ENCODE measurements at places on chromosomes 16 and 17. TPM values are rescaled to one million over a fixed set of nuclear protein-coding genes. Genes with fewer than 3 reads are reported as not detected.
A peak's percentile ranks its signal among the peaks of the same experiment; 100 is the strongest.

Gene DPEP2NB
- total RNA-seq: not detected

GRCh38 chr17:45267436-45268055, 5.7 kb upstream of the SPATA32 start:
- DNase-seq: no peak

GRCh38 chr17:73785958-73786743, 141.9 kb upstream of the SDK2 start:
- no peak for DNase-seq

- DNase-seq: no peak
Observed at GRCh38 chr16:31479751-31480150, 3.2 kb upstream of the SLC5A2 start.

DNA sequence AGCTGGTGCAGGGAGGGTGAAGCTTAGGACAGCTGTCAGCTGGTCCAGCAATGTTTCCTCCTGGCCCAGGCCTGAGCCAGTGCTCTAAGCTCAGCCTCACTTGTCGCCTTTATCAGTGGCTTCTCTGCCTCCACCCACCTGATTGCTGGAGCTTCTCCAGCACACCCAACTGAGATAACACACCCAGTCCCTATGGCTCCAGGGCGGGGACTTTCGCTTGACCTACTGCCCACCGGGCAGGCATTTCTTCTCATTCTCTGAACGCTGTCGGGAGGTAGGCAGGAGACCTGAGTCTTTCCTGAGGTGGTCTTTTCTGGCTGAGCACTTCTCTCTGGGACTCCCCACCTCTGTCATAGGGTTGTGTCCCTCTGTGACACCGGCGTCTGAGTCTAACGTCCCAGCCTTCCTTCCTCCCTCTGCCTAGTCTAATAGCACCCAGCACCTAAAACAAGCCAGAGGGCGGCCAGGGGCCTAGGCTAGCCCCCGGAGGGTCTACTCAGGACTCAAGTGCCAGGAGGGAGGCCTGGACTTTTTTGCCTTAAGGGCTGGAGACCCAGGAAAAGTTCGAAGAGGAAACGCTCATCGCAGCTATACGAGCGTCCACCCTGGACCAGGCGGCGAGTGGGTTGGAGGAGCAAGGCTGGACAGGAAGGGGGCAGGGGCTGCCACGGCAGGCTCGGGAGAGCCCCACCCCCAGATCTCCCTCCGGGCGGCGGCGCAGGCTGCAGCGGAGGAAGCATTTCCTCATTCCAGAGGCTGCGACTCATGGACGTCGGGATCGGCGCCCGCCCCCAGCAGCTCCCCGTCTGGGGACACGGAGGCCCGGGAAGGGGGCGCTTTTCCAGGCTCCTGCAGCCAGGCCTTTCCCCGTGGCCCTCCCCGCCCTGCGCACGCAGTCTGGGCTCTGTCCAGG, 756 bp downstream of the TAX1BP3 start:
- peak; percentile 97 for DNase-seq

GRCh38 chr17:1058423-1059130, 61.6 kb downstream of the TIMM22 start:
- DNase-seq: peak; percentile 48
